ENCODE measurements at places on chromosomes 4 and X. TPM values are rescaled to one million over a fixed set of nuclear protein-coding genes. Genes with fewer than 3 reads are reported as not detected.

DNA sequence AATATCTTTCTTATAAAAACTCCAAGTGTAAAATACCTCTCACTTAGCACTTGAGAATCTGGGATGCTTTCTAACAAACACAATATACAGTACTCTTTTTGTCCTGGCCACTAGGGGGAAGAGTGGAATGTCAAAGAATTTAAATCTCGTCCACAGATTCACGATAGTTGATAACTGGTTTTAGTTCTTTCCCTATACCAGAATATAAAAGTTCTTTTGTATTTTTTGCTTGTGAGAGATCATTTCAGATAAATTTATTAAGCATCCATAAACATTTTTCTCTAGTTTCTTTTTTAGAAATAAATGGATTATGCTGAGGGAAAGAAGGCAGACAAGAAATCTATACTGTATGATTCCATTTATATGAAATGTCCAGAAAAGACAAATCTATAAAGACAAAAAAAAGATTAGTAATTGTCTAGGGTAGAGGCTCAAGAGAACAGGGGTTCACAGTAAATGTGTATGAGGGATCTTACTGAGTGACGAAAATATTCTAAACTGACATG lies 50.4 kb downstream of the MGARP start:
- no peaks in the 10 kb centered on the region for H3K27me3 ChIP-seq
- no peak for DNase-seq
- H3K36me3 ChIP-seq, result no peaks in the 10 kb centered on the region
- no peak overlapping the region for H3K27ac ChIP-seq
- H3K4me1 ChIP-seq, result no peaks in the 10 kb centered on the region

GRCh38 chr4:150773729-150774449 lies 191.9 kb downstream of the MAB21L2 start:
- DNase-seq, result no peak
- peaks cover 12% of the 10 kb centered on the region for H3K36me3 ChIP-seq
- H3K4me3 ChIP-seq, result no peak overlapping the region
- H3K27ac ChIP-seq, result no peak overlapping the region

DNA sequence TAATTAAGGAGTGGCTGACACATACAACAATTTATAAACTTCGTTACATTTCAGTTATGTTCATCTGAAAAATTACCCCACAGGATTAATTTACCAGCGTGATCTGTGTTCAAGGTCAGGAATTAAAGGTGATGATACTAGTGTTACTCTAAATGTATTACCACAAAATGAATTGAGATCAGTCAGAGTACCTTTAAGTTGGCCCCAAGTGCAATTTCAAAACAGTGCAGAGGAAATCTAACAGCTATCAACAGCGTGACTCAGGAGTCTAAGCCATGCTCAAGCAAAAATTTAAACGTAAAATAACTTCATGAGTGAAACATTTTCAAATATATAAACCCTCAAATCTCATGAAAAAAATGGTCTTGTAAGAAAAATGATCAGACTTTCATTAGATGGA lies 18.7 kb downstream of the ANTXR2 start:
- H3K27me3 ChIP-seq, result no peaks in the 10 kb centered on the region
- peaks cover 30% of the 10 kb centered on the region for H3K4me1 ChIP-seq
- H3K36me3 ChIP-seq, result peaks cover 12% of the 10 kb centered on the region
- no peak overlapping the region for H3K4me3 ChIP-seq
- H3K27ac ChIP-seq, result no peak overlapping the region
- no peak for DNase-seq

DNA sequence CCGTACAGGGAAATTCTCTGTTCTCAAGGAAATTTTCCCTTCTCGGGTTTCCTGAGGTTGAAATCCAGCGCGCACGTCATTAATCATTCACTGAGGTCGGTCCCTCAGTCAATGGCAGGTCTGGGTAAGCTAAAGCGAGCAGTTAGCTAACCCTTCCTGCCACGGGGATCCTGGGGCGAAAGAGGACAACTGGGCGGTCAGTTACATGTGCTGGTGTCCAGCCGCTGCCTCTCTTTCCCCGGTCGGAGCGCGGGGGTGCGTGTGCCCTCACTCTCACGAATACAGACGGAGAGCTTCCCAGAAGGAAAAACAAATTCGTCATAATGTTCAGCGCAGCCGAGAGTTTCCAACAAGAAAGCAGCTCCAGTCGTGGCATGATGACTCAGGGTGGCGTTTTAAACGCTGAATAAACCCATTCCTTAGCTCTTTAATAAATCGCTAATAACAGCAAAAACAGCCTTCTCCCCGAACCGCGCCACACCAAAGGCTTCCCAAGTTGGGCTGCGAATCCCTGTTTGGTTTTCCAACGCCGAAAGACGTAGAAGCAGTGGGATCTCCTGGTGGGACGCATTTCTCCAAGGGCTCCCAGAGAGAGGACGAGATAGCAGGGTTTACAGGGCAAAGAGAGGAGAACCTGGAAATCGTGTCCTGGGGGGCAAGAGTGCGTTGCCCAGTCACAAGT lies 752 bp upstream of the FGF5 start:
- no peaks in the 10 kb centered on the region for H3K36me3 ChIP-seq
- peak overlapping the region; percentile 65 for H3K4me3 ChIP-seq
- DNase-seq, result no peak
- peaks cover 73% of the 10 kb centered on the region for H3K27me3 ChIP-seq
- no peak overlapping the region for H3K27ac ChIP-seq

- H3K27me3 ChIP-seq, result peaks cover 2% of the 10 kb centered on the region
- no peaks in the 10 kb centered on the region for H3K4me1 ChIP-seq
- no peaks in the 10 kb centered on the region for H3K36me3 ChIP-seq
- H3K27ac ChIP-seq, result no peak overlapping the region
- H3K4me3 ChIP-seq, result no peak overlapping the region
- no peak for DNase-seq
These were observed 85.7 kb upstream of the PTPN13 start for GRCh38 chr4:86508436-86508835.

DNA sequence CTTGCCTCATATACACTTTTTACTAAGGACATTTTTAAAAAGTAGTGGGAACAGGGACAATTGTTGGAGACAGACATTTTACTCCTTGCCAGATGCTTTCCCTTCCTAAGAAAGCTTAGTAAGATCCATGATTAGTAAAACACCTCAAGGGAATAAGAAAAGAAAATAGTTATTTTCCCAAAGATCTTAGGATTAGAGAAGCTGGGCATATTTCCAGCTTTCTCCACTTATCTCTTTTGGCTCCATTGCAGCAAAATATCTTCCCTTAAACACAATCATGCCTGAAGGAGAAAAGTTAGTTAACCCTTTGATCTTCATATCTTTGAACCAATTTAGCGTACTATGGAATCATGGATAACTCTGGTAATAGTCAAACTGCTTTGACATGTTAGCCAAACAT lies 257.9 kb downstream of the PCDH18 start:
- DNase-seq, result no peak
- H3K4me3 ChIP-seq, result no peak overlapping the region
- no peak overlapping the region for H3K27ac ChIP-seq
- no peaks in the 10 kb centered on the region for H3K36me3 ChIP-seq

GRCh38 chrX:154548028-154548316 lies 552 bp downstream of the IKBKG start:
- peak overlapping the region; percentile 97 for H3K4me3 ChIP-seq
- H3K36me3 ChIP-seq, result peaks cover 37% of the 10 kb centered on the region
- H3K4me1 ChIP-seq, result peaks cover 41% of the 10 kb centered on the region
- no peak for DNase-seq
- no peaks in the 10 kb centered on the region for H3K27me3 ChIP-seq

DNA sequence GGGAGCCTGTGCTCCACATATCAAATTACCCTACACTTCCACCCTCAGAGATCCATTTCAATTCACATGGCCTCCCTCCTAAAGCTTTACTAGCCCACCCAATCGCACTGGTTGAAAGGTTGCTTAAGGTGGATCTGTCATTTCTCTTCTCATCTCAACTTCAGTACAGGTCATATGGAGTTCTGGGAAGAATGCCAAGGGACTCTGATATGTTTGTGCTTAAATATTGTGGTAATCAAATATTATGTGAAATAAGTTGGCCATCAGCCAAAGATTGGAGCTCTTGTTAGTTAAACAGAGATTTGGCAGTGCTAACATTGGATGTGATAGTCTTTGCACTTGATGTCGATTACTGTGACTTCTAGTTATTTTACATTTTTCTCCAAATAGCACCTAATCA lies 20.5 kb downstream of the SEPTIN6 start:
- H3K4me1 ChIP-seq, result peaks cover 33% of the 10 kb centered on the region
- peak overlapping the region; percentile 80 for H3K27ac ChIP-seq
- DNase-seq, result no peak
- H3K4me3 ChIP-seq, result no peak overlapping the region

DNA sequence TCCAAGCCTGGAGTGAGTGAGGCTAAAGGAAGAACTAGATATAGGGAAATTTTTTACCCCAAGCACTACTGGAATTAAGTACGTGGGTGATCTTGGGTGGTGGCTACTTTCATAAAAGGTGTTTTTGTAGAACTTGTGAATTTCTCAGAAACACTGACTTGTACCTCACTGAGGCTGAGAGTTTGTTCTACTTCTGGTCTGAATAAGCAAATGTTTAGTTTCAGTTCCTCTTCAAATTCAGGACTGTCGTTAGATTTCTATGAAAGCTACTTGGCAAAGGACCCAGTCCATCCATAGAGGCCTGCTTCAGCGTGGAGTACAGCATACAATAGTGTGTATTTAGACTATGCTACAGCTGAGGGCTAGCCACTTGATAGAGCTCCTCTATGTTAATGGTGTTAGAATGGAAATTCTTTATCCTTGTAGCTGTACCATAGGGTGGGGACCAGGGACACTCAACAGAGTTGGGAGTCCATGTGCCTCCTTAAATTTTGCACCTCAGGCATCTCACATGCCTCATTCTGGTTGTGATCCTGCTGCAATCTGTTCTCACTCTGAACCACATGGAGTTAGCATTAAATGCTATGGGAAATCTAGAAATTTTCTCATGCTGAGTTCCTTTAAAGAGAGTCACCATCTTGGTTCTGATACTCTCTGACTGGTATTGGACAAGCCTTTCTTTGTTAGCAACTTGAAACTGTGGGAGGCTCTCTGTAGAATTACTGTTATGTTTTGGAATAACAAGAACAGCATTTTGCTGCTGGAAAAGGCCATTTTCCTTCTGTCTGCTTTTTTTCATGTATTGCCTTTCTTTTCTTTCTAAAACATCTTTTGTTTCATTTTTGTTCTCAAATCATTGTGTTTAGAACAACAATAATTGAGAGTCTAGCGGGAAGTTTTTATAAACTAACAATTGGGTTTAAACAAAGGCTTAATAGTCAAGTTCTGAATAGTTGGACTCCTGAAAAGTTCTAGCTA lies 86.8 kb downstream of the PDGFRA start:
- H3K27me3 ChIP-seq, result peaks cover 7% of the 10 kb centered on the region
- no peaks in the 10 kb centered on the region for H3K36me3 ChIP-seq
- peaks cover 10% of the 10 kb centered on the region for H3K4me1 ChIP-seq
- H3K4me3 ChIP-seq, result no peak overlapping the region
- no peak overlapping the region for H3K27ac ChIP-seq

GRCh38 chr4:147863808-147864472 lies 132.1 kb downstream of the ARHGAP10 start:
- H3K36me3 ChIP-seq, result no peaks in the 10 kb centered on the region
- DNase-seq, result no peak
- no peak overlapping the region for H3K4me3 ChIP-seq
- no peaks in the 10 kb centered on the region for H3K4me1 ChIP-seq
- H3K27me3 ChIP-seq, result no peaks in the 10 kb centered on the region

GRCh38 chr4:26055855-26056254 lies 141.8 kb downstream of the SMIM20 start:
- H3K27ac ChIP-seq, result no peak overlapping the region
- H3K4me1 ChIP-seq, result peaks cover 14% of the 10 kb centered on the region
- H3K36me3 ChIP-seq, result no peaks in the 10 kb centered on the region
- peaks cover 11% of the 10 kb centered on the region for H3K27me3 ChIP-seq
- no peak for DNase-seq

DNA sequence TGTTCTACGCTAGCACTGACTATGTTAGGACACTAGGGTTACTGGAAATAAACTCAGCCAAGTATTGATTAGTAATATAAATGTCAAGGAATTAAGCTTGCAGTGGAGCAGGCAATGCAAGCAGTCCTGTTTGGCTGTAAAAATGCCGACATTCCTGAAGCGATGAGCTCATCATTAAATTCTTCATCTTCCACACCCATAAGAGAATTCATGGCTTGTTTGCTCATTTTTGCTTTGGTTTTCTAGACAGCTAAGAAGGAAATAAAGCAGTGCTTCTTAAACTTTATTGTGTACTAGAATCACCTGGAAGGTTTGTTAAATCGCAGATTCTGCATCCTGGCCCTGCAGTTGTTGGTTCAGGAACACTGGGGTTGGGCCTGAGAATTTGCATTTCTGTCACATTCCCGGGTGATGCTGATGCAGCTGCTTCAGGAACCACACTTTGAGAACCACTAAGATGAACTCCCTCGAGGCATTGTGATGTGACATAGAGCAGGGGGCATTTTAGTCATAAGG lies 17.8 kb downstream of the ANXA3 start:
- H3K27me3 ChIP-seq, result peaks cover 4% of the 10 kb centered on the region
- H3K4me3 ChIP-seq, result no peak overlapping the region
- H3K4me1 ChIP-seq, result no peaks in the 10 kb centered on the region
- H3K27ac ChIP-seq, result no peak overlapping the region
- H3K36me3 ChIP-seq, result no peaks in the 10 kb centered on the region
- no peak for DNase-seq

DNA sequence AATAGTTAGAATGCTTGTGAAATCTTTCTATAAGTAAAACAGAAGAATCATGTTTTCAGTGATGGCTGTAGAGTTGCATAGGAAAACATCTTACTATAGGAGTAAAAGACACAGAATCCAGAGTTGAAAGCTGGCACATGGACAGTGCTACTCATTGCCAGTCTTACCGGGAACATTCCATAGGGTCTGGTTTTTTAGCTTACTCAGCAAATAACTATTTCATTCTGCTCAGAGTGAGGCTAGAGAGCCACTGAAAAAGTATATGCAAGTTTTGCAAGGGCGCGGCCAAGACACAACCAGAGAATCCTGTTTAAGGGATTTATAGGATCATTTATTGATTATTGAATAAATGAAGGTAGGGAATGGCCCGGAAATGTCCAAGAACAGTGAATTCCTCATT lies 60.3 kb downstream of the MTHFD2L start:
- peaks cover 3% of the 10 kb centered on the region for H3K36me3 ChIP-seq
- no peak overlapping the region for H3K27ac ChIP-seq
- no peak overlapping the region for H3K4me3 ChIP-seq
- H3K4me1 ChIP-seq, result peaks cover 4% of the 10 kb centered on the region
- no peak for DNase-seq

- H3K27me3 ChIP-seq, result no peaks in the 10 kb centered on the region
- no peak for DNase-seq
- no peak overlapping the region for H3K27ac ChIP-seq
These were observed 54.0 kb downstream of the DHRSX start for GRCh38 chrX:2446815-2447214.

GRCh38 chr4:153402366-153402765 lies 57.9 kb downstream of the MND1 start:
- H3K27ac ChIP-seq, result no peak overlapping the region
- H3K4me1 ChIP-seq, result peaks cover 12% of the 10 kb centered on the region
- DNase-seq, result no peak
- H3K36me3 ChIP-seq, result peaks cover 17% of the 10 kb centered on the region
- no peaks in the 10 kb centered on the region for H3K27me3 ChIP-seq

GRCh38 chr4:187309456-187309855 lies 585.8 kb upstream of the FAT1 start:
- H3K4me3 ChIP-seq, result no peak overlapping the region
- H3K27me3 ChIP-seq, result no peaks in the 10 kb centered on the region
- H3K27ac ChIP-seq, result no peak overlapping the region
- H3K36me3 ChIP-seq, result no peaks in the 10 kb centered on the region
- no peaks in the 10 kb centered on the region for H3K4me1 ChIP-seq

The ADAM29 gene
- not detected for total RNA-seq

The TRMT2B gene
- 23.7 TPM for total RNA-seq

The ARR3 gene
- total RNA-seq, result not detected

The MTNR1A gene
- total RNA-seq, result not detected

The SLC49A3 gene
- not detected for total RNA-seq

The NEIL3 gene
- 16.6 TPM for total RNA-seq

The EDA gene
- total RNA-seq, result 0.49 TPM

The FMR1NB gene
- not detected for total RNA-seq

The TMEM156 gene
- 12.0 TPM for total RNA-seq
